ENCODE measurements at places on chromosomes 4 and X. TPM values are rescaled to one million over a fixed set of nuclear protein-coding genes. Genes with fewer than 3 reads are reported as not detected.

Gene ARHGAP36
- not detected for total RNA-seq

DNA sequence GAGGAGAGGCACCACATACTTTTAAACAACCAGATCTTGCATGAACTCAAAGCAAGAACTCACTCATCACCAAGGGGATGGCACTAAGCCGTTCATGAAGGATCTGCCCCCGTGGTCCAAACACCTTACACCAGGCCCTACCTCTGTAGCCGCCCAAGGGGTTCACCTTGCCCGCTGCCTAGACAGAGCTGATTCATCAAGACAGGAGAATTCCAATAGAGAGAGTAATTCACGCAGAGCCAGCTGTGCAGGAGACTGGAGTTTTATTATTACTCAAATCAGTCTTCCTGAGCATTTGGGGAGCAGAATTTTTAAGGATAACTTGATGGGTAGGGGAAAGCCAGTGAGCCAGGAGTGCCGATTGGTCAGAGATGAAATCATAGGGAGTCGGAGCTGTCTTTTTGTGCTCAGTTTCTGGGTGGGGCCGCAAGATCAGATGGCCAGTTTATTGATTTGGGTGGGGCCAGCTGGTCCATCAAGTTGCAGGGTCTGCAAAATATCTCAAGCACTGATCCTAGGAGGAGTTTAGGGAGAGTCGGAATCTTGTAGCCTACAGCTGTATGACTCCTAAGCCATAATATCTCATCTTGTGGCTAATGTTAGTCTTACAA, 364.7 kb downstream of the PCDH7 start:
- no peaks in the 10 kb centered on the region for H3K36me3 ChIP-seq
- no peak for DNase-seq
- H3K4me3 ChIP-seq = no peak overlapping the region
- H3K27ac ChIP-seq = no peak overlapping the region
- no peaks in the 10 kb centered on the region for H3K4me1 ChIP-seq

DNA sequence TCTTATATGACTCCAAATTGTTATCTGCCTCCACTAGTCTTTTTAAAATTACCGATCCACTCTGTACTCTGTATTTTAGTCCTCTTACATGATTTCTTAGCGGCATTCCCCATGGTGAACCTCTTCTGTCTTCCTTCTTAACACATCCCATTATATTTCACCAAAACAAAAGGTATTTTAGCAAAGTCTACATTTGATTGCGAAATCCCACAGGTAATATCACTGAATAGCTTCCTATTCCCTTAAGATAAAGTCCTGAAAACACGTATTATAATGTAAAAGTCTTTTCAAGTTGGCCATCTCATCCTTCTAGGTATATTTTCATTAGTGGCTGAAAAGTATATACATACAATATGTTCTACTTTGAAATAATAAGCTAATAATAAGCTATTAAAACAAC, 2016.0 kb upstream of the IGFBP7 start:
- no peaks in the 10 kb centered on the region for H3K36me3 ChIP-seq
- H3K27ac ChIP-seq = no peak overlapping the region
- no peaks in the 10 kb centered on the region for H3K27me3 ChIP-seq
- H3K4me1 ChIP-seq = no peaks in the 10 kb centered on the region
- no peak overlapping the region for H3K4me3 ChIP-seq

DNA sequence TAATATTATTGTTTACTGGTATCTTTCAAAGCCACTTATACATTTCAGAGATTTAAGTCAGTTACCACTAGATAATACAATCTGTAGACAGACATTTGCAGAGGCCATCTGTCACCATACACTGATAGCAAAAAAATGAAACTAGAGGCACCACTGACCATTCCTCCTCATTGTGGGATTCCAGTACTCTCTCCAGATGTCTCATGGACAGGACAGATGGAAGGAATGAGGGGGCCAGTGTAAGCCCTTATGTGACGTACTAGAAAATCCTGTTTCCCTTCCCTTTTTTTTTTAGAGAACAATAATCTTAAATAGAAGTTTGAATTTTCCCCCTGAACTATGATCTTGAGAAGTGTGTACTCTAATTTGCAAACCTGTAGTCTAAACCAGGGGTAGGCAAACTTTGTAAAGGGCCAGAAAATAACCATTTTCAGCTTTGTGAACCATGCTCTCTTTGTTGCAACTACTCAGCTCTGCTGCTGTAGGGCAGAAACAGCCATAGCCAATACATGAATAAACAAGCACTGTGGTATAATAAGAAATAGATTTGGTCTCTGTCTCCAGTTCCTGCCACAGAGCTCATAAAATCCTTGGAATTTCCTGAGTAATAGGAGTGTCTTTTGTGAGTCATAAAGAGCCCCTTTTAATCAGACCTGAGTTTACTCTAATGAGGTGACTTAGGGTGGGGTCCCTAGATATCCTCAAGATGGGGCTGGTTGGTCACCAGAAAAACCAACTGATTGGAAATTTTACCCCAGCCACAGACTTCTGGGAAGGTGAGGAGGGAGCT, 90.4 kb downstream of the MOSPD2 start:
- H3K36me3 ChIP-seq = no peaks in the 10 kb centered on the region
- H3K4me1 ChIP-seq = no peaks in the 10 kb centered on the region
- no peak overlapping the region for H3K4me3 ChIP-seq
- peaks cover 2% of the 10 kb centered on the region for H3K27me3 ChIP-seq
- no peak for DNase-seq

Gene HSFX3
- total RNA-seq = not detected

DNA sequence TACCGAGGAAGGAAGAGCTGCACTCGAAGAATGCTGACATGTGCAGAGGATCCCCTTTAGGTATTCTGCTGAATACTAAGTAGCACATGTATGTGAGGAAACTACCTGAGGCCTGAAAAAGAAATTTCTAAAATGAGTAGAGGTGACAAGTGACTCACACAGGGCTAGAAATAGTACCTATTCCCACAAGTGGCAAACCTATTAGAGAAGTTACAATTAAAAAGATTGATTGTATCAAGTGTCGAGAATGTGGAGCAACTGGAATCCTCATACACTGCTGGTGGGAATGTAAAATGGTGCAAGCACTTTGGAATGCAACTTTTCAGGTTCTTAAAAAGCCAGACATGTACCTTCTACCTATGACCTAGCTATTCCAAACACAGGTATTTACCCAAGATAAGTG, 47.4 kb downstream of the CCSER1 start:
- H3K4me1 ChIP-seq = no peaks in the 10 kb centered on the region
- H3K27ac ChIP-seq = no peak overlapping the region
- H3K4me3 ChIP-seq = no peak overlapping the region
- H3K27me3 ChIP-seq = peaks cover 2% of the 10 kb centered on the region
- DNase-seq = no peak
- no peaks in the 10 kb centered on the region for H3K36me3 ChIP-seq

GRCh38 chrX:46333550-46333949, 211.7 kb downstream of the ZNF674 start:
- H3K27ac ChIP-seq = no peak overlapping the region
- H3K4me1 ChIP-seq = peaks cover 3% of the 10 kb centered on the region
- no peak overlapping the region for H3K4me3 ChIP-seq
- no peaks in the 10 kb centered on the region for H3K36me3 ChIP-seq

DNA sequence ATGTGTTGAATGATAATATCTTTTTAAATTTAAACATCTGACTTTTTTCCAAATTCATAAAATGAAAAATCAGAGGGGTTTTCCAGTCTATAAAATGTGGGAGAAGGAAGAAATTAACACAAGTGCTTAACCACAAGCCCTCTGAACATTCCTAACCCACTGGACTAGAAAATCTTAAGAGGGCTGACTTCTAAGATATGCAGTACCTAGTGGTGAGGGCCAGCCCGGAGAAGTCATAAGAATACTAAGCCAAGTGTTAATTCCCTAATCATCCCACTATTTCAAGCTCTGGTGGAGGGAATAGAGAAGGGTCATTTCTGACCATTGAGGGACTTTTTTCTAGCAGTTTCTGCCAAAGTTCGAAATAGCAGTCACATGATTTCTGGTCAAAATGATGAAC, 86.9 kb upstream of the NEIL3 start:
- no peak overlapping the region for H3K4me3 ChIP-seq
- peaks cover 2% of the 10 kb centered on the region for H3K27me3 ChIP-seq
- DNase-seq = no peak
- H3K36me3 ChIP-seq = no peaks in the 10 kb centered on the region

DNA sequence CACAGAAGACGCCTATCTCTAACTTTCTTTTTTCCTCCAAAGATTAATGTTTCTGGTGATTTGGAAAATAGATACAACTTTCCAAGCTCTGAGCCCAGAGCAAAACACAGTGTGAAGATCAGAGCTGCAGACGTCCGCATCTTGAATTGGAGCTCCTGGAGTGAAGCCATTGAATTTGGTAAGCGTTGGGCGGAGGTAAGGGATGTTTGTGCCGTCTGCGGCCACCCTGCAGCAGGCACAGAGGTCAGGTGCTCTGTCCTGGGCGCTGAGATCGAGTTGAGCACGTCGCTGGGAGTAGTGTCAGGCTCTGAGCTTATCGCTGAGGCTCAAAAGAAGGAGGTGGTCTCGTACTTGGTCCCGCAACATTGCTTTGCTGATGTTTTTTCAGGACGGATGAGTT, 31.8 kb downstream of the CSF2RA start:
- no peak overlapping the region for H3K4me3 ChIP-seq
- no peaks in the 10 kb centered on the region for H3K27me3 ChIP-seq
- peak; percentile 0 for DNase-seq
- H3K27ac ChIP-seq = no peak overlapping the region
- H3K36me3 ChIP-seq = no peaks in the 10 kb centered on the region

GRCh38 chrX:156000361-156000926, 2.9 kb downstream of the IL9R start:
- no peak overlapping the region for H3K4me3 ChIP-seq
- H3K27me3 ChIP-seq = no peaks in the 10 kb centered on the region
- no peak for DNase-seq
- no peak overlapping the region for H3K27ac ChIP-seq
- H3K4me1 ChIP-seq = peaks cover 10% of the 10 kb centered on the region

Gene TCP11X2
- total RNA-seq = not detected

Gene ACOX3
- 29.3 TPM for total RNA-seq

Gene QRFPR
- total RNA-seq = not detected

Gene VCX3A
- total RNA-seq = not detected

GRCh38 chrX:24245202-24245601, 68.7 kb downstream of the SUPT20HL2 start:
- no peaks in the 10 kb centered on the region for H3K36me3 ChIP-seq
- peaks cover 11% of the 10 kb centered on the region for H3K4me1 ChIP-seq
- H3K27ac ChIP-seq = no peak overlapping the region
- DNase-seq = no peak
- no peak overlapping the region for H3K4me3 ChIP-seq

Gene BEX4
- total RNA-seq = 10.0 TPM

Gene HSFX4
- not detected for total RNA-seq

DNA sequence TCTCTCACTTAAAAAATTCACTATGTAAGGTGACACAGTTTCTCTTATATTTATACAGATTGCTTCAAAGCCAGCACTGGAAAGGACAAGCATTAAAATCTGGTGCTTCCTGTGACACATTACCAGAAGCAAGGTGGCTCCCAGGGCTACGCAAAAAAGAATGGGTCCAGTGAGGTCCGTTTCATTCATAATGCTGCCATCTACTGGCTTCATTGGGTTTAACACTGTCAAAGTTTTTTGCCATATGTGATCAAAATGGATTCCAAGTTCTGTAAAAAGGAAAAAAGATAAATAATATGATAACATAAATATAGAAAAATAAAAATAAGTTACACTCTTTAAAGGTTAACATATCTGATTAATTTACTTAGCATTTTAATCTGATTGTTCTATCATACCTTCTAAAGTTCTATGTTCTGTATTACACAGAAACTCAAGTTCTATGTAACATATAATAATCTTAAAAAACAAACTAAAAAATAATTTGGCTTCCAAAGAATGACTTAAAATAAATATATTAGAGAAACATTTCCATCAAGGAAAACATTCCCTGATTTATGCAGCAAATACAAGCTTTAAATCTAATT, 22.1 kb downstream of the YIPF7 start:
- DNase-seq = peak; percentile 59
- H3K27ac ChIP-seq = no peak overlapping the region
- no peaks in the 10 kb centered on the region for H3K27me3 ChIP-seq
- H3K4me3 ChIP-seq = no peak overlapping the region
- peaks cover 2% of the 10 kb centered on the region for H3K4me1 ChIP-seq

DNA sequence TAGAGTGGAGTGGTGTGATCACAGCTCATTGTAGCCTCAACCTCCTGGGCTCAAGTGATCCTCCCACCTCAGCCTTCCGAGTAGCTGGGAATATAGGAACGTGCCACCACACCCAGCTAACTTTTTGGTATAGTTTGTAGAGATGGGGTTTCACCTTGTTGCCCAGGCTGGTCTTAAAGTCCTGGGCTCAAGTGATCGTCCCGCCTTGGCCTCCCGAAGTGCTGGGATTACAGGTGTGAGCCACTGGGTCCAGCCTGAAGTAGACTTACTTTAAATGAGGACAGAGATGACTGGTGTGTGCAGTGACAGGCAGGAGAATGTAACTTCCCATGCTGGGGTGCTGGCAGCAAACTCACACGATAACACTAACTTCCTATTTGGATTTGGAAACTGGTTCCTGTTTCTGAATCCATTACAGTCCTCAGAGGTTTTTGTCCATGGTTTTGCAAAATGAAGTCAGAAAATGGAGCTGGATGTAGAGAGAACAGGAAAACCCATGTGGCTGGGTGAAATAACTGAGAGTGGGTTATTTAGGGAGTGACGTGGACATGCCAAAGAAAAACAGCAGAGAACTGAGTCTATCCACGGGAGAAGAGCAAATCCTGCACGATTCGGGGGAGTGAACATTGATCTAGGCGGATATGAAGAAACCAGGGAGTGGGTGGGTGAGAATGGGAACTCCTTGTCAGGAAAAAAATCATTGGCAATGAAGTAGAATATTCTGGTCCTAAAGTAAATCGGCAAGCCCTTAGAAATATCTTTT, 95.6 kb downstream of the GATB start:
- H3K27ac ChIP-seq = no peak overlapping the region
- DNase-seq = no peak
- no peaks in the 10 kb centered on the region for H3K36me3 ChIP-seq
- H3K4me1 ChIP-seq = peaks cover 2% of the 10 kb centered on the region
- no peaks in the 10 kb centered on the region for H3K27me3 ChIP-seq
- H3K4me3 ChIP-seq = no peak overlapping the region

DNA sequence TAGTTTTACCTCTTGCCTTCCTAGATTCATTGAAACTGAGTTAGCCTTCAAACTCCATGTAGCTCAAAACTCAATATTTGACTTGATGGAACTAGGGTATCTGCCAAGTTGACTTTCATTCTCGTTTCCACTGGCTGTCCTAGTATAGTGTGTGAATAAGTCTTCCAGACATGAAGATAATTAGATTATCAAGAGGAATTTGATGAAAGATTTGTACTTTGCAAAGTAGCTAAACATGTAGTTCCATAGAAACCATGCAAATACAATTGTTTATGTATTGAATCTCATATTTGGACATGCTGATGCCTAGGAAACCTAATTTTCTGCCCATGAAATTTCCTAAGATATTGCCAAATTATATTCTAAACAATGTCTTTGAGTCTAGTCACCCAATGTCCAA, 297.5 kb downstream of the ARHGAP24 start:
- H3K36me3 ChIP-seq = no peaks in the 10 kb centered on the region
- H3K4me1 ChIP-seq = no peaks in the 10 kb centered on the region
- no peak overlapping the region for H3K27ac ChIP-seq
- H3K27me3 ChIP-seq = no peaks in the 10 kb centered on the region

Gene GATA1
- not detected for total RNA-seq

GRCh38 chr4:31009926-31010325, 289.8 kb downstream of the PCDH7 start:
- no peak overlapping the region for H3K4me3 ChIP-seq
- no peaks in the 10 kb centered on the region for H3K36me3 ChIP-seq
- H3K4me1 ChIP-seq = no peaks in the 10 kb centered on the region
- no peak overlapping the region for H3K27ac ChIP-seq
- H3K27me3 ChIP-seq = no peaks in the 10 kb centered on the region
- no peak for DNase-seq

GRCh38 chrX:106481341-106481740, 130.4 kb upstream of the RADX start:
- H3K4me3 ChIP-seq = no peak overlapping the region
- H3K27ac ChIP-seq = no peak overlapping the region
- peaks cover 24% of the 10 kb centered on the region for H3K4me1 ChIP-seq
- H3K27me3 ChIP-seq = no peaks in the 10 kb centered on the region
- DNase-seq = peak; percentile 36

Measured in activated CD4-positive, alpha-beta T cell treated with anti-CD3 and anti-CD28 coated beads for 36 hours (primary cell).